ENCODE measurements at places on chromosomes 2 and 18.

- DNase-seq: no peak
These were observed 108.5 kb upstream of the COL3A1 start for GRCh38 chr2:188865681-188866080.

DNA sequence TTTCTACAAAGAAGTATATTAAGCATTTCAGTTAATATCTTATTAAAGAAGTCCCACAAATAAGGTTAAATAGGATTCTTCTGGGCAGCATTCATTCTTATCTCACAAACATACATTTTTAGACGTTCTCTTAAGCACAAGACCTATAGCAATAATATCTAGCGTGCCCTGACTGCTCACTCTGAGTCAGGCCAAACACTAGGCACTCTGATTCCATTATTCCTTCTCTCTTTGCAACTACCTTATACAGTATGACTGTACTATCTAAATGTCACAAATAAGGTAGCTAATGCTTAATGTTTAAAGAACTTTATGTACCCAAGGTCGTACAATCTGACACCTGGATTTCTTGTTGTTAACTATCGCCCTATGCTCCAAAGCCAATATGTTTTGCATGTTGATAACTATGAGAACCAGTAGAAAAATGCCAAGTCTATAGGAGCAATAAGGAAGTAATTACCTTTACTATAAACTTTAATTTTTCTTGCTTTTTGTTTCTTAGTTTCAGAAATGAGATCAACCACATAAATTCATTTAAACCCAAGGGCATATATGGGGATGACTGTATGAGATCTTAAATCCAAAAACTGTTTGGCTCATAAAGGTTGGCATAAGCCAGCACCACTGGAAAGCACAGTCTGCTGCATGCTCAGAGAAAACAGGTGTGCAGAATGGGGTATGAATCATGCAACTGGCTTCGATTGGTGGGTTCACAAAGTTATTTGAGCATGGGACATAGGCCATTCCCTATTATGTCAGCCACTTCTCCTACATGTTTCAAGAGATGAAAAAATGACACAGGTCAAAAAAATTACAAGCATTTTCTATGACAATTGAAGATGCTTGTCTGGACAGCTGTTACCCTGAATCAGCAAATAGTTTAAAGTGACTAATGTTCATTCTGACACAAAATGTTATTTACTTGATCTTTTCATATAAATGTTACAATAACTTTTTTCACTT, 352.0 kb downstream of the IRS1 start:
- no peak for DNase-seq

DNA sequence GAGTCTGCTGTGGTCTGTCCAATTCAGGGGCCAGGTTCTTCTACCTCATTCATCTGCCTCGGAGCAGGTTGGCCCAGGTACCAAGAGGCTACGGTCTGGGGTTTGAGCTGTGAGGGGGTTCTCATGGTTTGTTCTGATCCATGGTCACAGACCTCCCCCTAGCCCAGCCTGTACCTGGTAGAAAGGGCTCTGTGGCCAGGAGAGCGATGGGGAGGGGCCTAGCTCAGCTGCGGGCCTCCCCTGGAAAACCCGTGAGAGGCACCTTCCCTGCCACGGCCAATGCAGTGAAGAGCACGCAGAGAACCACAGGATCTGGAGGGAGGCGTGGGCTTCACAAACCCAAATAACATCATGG, 19.6 kb upstream of the ALLC start:
- no peak for DNase-seq

DNA sequence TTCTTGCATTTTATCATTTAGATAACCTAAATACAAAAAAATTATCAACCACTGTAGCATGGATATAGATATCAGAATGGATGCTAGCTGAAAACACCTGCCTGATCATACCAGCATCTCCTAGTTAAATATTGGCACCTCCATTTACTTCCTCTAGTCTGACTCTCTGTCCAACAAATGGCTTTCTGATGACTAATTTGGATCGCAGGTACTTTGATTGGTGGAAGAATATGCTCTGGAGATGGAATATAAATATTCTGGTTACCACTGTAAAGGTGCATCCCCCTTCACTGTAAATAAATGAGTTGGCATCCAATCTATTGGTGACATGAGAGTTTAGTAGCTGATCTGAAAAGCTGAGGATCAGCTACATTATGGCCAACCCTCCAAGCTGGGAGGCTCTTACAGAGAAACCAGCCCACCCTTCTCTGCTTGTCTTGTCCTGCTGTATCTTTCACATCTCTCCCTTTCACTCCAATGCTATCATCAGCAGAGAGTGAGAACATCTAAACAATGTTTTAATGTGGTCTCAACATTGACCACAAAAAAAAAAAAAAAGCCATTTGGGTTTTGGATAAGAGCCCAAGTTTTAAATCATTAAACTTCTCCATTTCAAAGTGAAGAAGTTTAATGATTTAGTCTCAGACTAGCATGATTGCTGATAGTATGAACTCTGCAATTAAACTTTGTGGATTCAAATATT, 90.5 kb downstream of the PMAIP1 start:
- DNase-seq: no peak

- DNase-seq: no peak
These were observed 55.9 kb downstream of the SDC1 start for GRCh38 chr2:20168727-20169696.

- no peak for DNase-seq
These were observed 110.0 kb downstream of the LNPK start for GRCh38 chr2:175892046-175892445.

GRCh38 chr2:69306393-69306821, 80.6 kb downstream of the GFPT1 start:
- no peak for DNase-seq

- no peak for DNase-seq
These were observed 456.5 kb upstream of the CWC22 start for GRCh38 chr2:180463608-180464007.

DNA sequence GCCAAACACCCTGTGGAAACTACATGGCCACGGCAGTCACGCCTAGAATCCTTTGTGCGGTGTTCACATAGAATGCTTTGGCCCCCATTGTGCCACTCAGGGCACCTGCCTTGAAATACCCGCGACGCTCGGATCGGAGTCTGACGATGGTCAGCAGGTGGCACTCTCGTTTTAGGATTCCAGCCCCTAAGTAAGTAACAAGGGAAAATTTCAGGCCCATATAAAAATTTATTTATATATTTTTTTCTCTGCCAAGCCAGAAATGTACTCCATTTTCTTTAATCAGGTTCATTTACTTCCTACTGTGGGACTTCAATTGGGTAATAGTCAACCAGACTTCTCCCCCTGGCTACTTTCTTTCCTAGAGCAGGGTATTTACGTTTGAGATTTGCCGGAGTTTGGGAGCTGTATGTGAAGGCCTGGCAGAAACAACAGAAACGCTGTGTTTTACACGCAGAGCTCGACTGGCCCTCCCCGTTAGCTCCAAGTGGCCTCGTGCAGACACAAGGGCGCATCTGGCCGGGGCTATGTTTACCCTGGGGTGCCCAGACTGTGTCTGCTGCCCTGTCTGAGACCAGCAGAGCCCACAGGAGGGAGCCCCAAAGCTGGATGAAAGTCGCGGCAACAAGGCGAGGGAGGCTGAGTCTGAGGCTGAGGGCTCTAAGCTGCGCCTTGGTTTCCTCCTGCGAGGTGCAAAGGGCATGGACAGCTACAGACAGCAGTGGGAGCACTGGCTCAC, 41.6 kb downstream of the LRRC30 start:
- DNase-seq: no peak

DNA sequence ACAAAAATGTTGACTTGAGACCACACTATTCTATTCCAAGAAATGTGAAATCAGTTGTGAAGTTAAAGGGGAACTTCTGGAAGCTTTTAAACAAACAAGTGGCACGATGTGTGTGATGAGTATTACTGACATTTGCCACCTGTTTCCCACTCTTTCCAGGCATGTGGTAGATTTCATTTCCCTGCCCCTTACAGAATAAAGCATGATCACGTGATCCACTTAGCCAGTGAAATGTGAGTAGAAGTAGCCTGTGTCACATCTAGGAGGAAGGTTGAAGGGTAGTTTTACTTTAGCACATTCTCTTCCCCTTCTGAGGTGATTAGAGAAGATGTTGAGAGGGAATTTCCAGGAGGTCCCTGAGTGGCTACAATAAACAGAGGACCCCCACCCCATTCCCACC, 3.8 kb downstream of the COL4A4 start:
- no peak for DNase-seq

DNA sequence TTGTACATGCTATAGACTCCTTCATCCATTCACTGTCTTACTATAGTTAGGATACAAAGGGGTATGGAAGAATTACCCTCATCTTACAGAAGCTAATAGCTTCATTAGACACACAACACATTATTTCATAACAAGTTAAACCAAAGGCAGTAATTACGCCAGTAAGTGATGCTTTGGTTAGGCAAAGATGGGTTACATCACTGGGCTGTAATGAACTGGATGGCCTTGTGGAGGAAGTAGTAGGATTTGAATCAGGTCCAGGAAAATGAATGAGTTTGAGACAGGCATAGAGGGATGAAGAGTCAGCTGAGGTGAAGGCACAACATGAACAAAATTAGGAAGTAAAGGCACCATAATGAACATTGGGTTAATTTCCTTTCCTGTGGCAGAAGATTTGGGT, 80.1 kb downstream of the SOCS6 start:
- no peak for DNase-seq

GRCh38 chr2:16128746-16129610, 188.6 kb downstream of the MYCN start:
- no peak for DNase-seq

DNA sequence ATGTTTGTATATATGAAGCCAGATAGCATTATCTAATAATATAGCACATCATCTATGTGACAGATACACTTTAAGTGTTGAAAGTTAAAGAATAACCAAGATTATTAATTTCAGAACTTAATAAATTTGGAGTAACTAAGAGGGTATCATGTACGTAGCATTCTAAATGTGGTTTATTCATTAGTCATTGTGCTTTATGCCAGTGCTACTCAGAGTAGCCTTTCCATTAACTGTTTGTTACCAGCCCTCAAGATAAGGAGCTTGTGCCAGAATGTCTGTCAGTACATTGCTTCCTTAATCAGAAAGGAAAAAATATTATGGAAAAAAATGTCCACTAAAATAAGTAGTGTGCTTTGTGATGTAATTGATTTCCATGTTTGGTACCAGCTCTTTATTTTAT, 94.9 kb upstream of the TWSG1 start:
- no peak for DNase-seq

DNA sequence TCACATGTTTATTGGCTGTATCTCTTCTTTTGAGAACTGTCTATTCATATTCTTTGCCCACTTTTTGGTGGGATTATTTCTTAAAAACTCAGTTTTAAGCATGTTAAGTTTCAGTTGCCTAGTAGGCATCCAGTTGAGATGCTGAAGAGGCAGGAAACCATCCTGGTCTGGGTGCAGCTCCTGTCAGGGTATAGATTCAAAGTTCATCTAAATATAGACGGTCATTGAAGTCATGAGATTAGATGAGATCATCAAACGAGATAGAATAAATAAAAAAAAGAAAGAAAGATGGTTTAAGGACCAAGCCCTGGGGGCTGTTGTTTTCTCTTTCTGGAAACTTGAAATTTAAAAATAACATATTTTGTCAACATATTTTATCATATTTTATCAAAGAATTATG, 9.2 kb upstream of the DNAH7 start:
- no peak for DNase-seq

GRCh38 chr2:127695491-127696472, 5.5 kb upstream of the SFT2D3 start:
- no peak for DNase-seq

- no peak for DNase-seq
These were observed 192.6 kb downstream of the CD226 start for GRCh38 chr18:69755041-69755440.

GRCh38 chr2:133605011-133605765, 36.9 kb upstream of the NCKAP5 start:
- no peak for DNase-seq

- no peak for DNase-seq
These were observed 27.6 kb downstream of the INPP5D start for GRCh38 chr2:233087713-233088112.

GRCh38 chr18:46877329-46877987, 39.8 kb downstream of the PIAS2 start:
- DNase-seq: no peak

GRCh38 chr18:59050661-59051057, 89.0 kb upstream of the SEC11C start:
- no peak for DNase-seq

DNA sequence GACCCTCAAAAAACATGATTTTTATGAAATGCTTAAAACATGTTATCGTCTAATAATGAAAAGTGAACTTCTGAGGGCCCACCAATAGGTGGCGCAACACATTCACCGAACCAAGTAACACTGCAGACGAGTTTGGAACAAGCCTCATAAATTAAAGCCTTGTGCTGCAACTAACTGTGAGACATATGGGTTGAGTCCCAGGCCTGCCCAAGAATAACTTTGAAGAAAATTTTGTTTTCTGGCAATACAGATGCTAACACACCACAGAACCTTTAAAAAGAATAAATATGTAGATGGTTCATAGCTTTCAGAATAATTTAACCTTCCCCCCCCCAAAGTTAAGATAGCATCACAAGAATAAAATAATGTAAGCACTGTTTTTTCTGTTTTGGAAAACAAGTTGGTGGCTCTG, 285.9 kb downstream of the RNF144A start:
- no peak for DNase-seq

- no peak for DNase-seq
These were observed 136.8 kb upstream of the ARL4C start for GRCh38 chr2:234633581-234634230.

DNA sequence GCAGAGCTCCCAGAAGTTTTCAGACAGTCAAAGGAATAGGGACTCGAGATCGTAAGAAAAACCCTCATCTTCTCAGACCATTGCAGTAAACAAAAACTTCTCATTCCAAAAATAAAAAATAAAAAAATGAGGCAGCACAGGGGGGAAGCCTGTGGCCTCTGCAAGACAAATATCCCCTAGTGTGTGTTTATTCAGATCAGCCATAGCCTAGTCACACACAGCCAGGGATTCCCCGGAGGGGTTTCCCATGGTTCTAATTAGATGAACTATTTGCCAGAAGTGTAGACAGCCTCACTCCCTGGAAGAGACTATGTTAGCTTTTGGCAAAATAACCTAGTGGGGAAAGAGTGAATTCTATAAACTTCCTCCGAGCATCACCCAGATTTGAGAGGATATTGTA, 122.9 kb upstream of the KLF7 start:
- no peak for DNase-seq

- no peak for DNase-seq
These were observed 587.8 kb downstream of the ARHGAP15 start for GRCh38 chr2:143717053-143717452.
